Midbrain (tissue), 1 donor: ENCODE measurements at places on chromosomes 2 and 18.

GRCh38 chr2:137420744-137421143 lies 543.5 kb upstream of the HNMT start:
- DNase-seq: no peak

GRCh38 chr18:33841221-33841967 lies 263.4 kb downstream of the ASXL3 start:
- DNase-seq: no peak

DNA sequence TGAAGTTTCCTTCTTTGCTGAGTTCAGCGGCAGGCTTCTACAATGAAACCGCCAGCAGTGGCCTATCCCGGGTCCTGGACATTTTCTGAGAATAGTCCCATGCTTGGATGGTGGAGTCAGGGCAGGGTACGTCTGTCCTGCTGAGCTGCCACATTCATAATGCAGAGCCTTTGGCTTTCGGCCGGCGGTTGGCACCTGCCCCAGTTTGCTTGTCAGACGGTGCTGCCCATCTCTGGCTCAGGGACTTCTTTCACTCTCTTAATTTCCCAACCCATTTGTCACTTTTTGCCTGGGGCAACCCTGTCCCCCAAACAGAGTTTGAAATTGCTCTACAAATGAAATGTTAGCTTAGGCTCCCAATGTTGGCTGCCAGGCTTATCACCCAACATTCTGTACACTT lies 57.2 kb downstream of the SOX11 start:
- DNase-seq: peak; percentile 12

GRCh38 chr2:165889158-165889557 lies 64.4 kb downstream of the TTC21B start:
- DNase-seq: no peak

- DNase-seq: no peak
These were observed 48.2 kb downstream of the LIPG start for GRCh38 chr18:49610022-49610445.

- DNase-seq: no peak
These were observed 631.8 kb upstream of the ID2 start for GRCh38 chr2:8049851-8050571.

GRCh38 chr2:218369330-218369729 lies 12.7 kb downstream of the CATIP start:
- DNase-seq: no peak

- peak; percentile 1 for DNase-seq
These were observed 751.2 kb upstream of the NRXN1 start for GRCh38 chr2:51782921-51783765.
